Keratinocyte (primary cell): ENCODE measurements at places on chromosomes 2 and 18. TPM values are rescaled to one million over a fixed set of nuclear protein-coding genes. Genes with fewer than 3 reads are reported as not detected.

DNA sequence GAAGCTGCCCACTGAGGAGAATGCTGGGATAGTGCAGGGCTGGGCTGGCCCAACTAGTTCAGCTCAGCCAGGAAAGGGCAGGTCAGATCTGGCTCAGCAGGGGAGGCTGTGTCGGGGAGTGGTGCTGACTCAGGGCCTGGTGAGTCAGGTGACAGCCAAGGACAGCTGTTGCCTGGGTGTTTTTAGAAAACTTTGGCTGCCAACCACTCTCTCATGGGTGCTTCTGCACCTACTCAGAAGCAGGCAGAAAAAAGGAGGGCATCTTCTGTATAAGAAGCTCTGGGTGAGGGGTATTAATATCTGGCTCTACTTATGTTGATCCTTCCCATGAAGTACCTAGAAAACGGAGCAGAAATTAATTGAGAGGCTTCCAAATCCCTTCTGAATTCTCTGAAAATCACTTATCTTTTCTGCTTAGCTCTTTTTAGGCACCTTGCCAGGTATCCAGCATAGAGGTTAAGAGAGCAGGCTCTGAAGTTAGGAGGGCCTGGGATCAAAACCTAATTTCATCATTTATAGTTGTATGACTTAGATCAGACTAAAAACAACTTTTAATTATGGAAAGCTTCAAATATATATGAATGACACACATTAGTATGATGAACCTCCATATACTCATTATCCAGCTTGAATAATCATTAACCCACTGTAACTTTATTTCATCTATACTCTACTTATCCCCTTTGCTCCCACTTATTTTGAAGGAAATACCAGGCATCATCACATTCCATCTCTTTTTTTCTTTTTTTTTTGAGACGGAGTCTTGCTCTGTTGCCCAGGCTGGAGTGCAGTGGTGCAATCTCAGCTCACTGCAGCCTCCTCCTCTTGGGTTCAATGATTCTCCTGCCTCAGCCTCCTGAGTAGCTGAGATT, 15.5 kb upstream of the RAB10 start:
- peak; percentile 85 for DNase-seq

FBXO41 gene
- polyA plus RNA-seq, result 4.1 to 5.2 TPM (median 4.5 TPM) in 3 replicates

DNA sequence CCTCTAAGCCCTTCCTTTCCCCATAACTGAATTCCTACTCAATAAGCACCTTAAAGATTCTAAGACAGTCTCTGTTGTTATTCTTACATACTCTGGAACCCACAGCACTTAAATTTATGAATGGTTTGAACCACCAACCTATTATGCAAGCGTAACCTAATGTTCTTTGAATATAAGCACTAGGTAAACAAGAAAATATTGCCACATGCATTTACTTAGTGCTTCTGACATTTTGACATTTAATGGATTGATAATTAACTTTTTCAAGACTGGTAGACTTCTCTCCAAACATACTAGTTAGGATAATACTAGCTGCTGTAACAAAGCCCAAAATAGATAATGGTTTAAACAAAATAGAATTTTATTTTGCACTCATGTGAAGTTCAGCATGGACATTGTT, 164.8 kb downstream of the ARHGAP15 start:
- no peak for DNase-seq

DNA sequence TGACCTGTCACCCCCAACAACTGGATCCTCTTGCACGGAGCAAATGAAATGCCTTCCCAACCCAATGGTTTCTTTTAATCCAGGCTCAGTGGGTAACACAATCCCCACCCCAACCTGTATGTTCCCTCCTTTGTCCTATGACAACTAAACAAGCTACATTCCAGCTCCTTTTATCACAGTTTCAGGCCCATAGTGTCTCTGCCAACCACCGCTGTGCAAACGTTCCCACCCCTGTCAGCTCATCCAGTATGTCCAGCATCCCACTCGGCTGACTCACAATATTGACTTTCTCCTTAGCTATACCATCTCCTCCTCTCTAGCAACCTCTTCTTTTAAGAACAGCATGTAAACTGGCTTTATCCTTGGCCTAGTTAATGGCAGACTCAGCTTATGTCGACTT, 117.9 kb upstream of the PPP1CB start:
- no peak for DNase-seq

FAM168B gene
- 50.8 to 88.4 TPM (median 63.6 TPM) in 3 replicates for polyA plus RNA-seq

- no peak for DNase-seq
Measured at GRCh38 chr18:22347606-22348511, 69.9 kb downstream of the CTAGE1 start.

DNA sequence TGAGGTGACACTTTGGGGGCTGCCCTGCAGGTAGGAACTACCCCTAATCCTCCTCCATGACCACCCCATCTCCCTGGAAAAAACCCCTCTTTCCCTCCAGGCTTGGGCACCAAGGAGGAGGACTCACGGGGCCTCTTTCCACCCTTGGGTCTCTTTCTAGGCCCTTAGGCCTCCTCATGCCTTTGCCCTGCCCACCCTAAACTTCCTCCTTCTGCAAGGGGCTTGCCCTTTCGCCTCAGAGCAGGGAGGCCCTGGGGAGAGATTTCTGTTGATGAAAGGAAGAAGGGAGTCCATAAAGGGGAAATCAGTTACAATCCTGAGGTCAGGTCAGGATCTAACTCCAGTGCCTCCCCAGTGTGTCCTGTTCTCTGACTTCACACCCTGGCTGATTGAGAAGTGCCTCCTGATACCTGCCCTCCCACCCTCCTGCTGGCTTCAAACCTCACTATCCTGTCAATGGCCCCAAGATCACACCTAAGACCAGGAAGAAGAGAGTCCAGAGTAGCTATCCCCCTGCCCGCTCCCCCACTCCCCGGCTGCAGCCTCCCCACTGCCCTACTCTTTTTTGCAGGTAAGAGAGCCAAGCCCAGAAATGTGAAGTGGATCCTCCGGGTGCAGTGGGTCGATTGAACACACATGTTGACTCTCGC, 16.7 kb upstream of the TNS1 start:
- DNase-seq, result no peak

DNA sequence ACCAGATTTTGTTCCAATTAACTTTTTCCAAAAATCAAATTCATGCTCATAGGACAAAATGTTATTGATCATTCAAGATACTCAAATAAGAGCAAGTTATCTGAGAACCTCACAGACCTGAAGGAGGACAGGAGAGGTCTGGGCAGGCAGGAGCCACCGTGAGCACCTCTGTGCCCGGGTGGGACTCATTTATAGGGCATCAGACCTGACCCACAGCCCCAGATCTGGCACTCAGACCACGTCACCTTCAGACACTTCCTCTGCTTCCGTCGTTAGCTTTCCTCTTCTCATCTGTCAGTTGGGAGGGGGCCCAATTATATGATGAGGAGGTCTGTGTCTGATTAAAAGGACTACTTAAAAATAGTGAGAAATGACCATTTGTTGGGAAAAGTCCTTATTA, 169.4 kb downstream of the EIPR1 start:
- DNase-seq, result no peak

SLC25A12 gene
- polyA plus RNA-seq, result 19.3 to 27.7 TPM (median 24.1 TPM) in 3 replicates

GRCh38 chr2:108171657-108172056, 68.1 kb upstream of the SULT1C3 start:
- no peak for DNase-seq

ANKRD62 gene
- not detected in 3 replicates for polyA plus RNA-seq

DNA sequence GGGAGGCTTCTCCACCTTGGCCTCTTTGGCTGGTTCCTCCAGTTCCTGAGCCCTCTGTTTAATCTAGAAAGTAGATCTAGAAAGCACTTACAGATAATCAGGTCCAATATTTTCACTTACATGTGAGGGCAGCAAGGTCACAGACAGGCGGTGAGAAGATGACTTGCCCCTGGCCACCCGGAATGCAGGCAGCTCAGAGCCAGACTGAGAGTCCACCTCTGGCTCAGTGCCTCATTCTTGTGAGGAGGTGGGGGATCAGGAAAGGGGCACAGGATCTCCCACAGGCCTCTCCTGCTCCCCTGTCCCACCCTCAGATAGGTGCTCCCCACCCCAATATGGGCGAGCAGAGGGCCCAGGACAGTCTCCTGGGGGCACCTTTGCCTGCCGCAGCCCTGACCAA, 5.8 kb downstream of the WNT6 start:
- DNase-seq, result no peak

DNA sequence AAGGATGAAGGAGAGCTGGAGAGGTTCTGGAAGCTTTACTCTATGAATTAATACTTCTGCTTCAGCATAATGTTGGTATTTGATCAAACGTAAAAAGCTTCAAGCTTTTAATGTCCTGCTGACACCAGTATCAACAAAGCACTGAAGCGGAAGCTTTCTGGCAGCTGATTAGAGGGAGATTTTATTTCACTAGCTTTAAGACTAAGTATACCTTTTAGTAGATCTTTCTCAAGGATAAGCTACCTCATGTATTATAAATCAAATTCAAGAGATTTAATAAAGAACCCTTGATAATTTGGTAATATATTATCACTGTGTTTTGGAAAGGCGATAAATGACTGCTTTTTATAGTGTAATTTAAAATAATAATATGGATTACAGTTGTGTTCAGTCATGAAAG, 128.0 kb upstream of the CD302 start:
- DNase-seq, result no peak

DNA sequence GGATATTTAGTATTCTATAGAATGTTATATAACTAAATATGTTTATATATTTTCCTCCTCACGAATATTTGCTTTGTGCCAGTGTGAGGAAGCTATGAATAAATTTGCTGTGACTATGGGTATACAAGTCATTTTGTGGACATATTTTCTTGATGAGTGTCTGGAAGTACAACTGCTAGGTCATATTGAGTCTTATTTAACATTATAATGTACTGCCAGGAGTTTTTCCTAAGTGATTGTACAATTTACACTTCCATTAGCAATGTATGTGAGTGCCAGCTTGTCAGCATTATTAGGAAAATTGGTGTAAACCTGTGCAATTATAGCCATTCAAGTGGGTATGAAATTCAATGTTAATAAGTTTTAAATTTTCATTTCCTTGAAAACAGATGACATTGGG, 1328.9 kb upstream of the TMEFF2 start:
- DNase-seq, result no peak

DNA sequence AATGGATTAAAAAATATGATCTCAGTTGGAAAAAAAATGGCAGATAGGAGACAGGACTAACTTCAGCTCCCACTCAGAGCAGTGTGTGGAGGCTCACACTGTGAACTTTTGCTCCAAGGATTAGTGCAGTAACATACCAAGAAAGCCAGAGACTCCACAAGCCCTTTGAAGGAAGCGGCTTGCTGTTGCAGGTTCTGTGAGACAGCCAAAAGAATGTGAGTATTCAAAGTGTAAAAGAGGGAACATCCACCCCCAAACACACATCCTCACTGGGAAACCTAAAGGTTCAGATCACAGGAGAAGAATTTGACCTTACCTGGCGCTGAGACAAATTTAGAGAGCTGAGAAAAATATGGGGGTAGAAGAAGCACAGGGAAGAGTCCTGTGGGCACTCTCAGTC, 77.5 kb downstream of the FAM171B start:
- no peak for DNase-seq

GRCh38 chr2:234158812-234159211, 108.3 kb downstream of the SPP2 start:
- DNase-seq, result no peak

SNRNP27 gene
- polyA plus RNA-seq, result 21.5 to 41.1 TPM (median 35.7 TPM) in 3 replicates

DNA sequence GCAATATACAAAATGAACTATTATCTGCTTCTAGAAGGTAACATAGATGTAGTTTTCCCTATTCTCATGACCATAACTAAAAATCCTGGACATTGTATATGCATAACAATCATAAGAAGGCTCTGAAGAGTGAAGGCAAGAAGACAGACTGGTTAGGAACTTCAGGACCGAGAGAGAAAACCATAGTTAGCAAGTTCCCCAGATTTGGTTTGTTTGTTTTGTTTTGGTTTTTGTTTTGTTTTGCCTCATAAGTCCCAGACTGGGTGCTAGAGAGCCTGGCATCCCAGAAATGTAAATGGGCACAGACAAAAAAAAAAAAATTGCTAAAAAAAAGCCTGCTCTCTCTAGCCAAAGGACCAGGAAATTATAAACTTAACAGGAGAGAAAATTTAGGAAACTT, 192.2 kb upstream of the FBXO11 start:
- no peak for DNase-seq

DNA sequence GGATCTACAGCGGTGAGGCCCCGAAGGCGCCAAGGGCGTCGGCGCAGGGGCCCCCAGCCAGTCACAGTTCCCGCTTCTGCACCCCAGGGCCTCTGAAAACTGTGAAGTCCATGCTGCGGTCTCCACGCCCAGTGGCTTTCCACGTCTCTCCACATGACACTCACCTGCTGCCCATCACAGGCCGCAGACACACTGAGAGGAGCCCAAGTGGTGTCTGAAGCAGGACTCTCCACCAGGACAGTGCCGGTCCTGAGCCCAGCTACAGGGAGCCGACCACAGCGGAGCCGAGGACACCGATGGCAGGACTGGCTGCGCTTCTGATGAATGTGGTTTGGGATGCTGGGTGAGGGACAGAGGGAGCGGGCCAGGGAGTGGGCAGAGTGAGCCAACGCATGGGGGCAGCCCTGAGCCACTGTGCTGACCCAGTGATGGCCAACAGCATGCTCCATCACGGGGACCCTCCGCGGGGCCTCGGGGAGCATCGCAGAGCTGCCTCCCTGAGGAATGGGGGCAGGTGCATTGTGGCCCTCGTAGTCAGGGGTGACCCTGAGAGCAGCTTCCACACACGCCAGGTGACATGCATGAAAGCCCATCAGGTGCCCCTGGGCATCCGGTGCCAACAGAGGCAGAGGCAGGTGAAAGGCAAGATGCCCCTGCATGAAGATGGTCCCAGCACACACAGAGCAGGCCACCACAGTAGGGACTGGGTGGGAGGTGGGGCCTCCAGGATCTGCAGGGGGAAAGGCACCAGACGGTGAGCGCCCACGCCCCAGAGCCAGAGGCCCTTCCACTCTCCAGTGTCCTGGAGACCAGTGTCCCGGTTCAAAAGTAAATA, 116.6 kb downstream of the HDAC4 start:
- DNase-seq, result no peak

KLHL30 gene
- polyA plus RNA-seq, result not detected in 3 replicates

GRCh38 chr18:69951182-69951581, 3.5 kb upstream of the CD226 start:
- no peak for DNase-seq

GRCh38 chr2:44894058-44894457, 47.4 kb upstream of the SIX3 start:
- no peak for DNase-seq

DNA sequence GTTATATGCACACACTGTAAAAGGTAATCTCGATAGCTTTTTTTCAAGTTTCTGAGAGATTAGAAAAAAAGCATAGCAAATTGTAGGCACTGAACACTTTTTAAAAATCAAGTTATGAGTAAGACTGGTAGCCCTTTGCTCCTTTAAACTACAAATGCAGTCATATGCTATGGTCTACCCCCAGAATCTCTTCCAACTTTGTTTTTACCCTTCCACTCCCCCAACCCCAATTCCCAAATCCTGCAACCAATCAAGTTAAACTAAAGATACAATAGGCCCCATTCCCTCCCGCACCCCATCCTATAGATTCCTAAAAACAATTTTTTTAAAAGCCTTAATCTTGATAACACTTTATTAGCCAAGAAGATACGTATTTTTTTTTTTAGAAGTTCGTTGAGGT, 752 bp upstream of the BAZ2B start:
- no peak for DNase-seq

GRCh38 chr18:23415515-23415914, 37.6 kb upstream of the RIOK3 start:
- DNase-seq, result no peak
